WTC11 (cell line): ENCODE measurements at places on chromosomes 12 and 14. TPM values are rescaled to one million over a fixed set of nuclear protein-coding genes. Genes with fewer than 3 reads are reported as not detected.

- no peak overlapping the region for H3K27ac ChIP-seq
- H3K27me3 ChIP-seq, result no peaks in the 10 kb centered on the region
- DNase-seq, result no peak
- H3K4me1 ChIP-seq, result no peaks in the 10 kb centered on the region
- H3K36me3 ChIP-seq, result no peaks in the 10 kb centered on the region
- H3K4me3 ChIP-seq, result no peak overlapping the region
Measured at GRCh38 chr14:84209031-84209430, 1320.9 kb upstream of the FLRT2 start.

DNA sequence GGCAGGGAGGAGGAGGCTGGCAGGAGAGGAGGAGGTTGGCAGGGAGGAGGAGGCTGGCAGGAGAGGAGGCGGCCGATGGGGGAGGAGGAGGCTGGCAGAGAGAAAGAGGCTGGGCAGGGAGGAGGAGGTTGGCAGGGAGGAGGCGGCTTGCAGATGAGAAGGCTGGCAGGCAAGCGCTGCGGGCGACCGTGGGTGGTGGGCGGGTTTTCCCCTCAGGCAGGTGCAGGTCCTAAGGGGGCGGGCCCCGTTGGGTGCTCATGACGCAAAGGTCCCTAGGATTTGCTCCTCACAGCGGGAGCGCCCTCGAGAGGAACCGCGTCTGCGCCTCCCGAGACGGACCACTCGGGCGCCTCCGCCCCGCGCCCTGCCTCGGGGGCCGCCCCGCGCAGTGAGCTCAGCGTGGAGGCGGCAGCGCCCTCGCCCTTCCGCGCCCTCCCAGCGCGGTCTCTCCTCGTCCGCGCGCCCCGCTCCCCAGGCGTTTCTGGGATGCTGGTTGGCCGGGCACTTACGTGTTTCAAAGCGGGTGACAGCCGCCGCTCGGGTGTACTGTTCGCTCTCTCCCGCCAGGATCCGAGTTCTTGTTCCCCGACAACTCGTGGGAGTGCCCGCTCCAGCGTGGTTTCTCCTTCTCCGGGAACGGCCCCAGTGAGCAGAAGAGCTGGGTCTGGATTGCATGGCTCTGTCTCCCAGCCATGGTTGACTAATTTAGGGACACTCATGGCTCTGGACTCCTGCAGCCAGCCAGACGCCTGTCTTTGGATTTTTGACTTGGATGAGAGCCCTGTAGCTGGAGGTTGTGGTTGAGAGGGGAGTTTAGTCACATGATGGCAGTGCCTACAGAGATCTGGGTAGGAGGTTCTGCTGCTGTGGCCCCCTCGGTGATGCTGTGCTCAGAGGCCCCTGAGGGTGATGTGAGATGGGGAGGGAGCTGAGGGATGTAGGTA, 64.1 kb upstream of the PPP4R3A start:
- H3K27me3 ChIP-seq, result peaks cover 89% of the 10 kb centered on the region
- DNase-seq, result peak; percentile 42
- peaks cover 7% of the 10 kb centered on the region for H3K4me1 ChIP-seq
- peak overlapping the region; percentile 79 for H3K4me3 ChIP-seq

DNA sequence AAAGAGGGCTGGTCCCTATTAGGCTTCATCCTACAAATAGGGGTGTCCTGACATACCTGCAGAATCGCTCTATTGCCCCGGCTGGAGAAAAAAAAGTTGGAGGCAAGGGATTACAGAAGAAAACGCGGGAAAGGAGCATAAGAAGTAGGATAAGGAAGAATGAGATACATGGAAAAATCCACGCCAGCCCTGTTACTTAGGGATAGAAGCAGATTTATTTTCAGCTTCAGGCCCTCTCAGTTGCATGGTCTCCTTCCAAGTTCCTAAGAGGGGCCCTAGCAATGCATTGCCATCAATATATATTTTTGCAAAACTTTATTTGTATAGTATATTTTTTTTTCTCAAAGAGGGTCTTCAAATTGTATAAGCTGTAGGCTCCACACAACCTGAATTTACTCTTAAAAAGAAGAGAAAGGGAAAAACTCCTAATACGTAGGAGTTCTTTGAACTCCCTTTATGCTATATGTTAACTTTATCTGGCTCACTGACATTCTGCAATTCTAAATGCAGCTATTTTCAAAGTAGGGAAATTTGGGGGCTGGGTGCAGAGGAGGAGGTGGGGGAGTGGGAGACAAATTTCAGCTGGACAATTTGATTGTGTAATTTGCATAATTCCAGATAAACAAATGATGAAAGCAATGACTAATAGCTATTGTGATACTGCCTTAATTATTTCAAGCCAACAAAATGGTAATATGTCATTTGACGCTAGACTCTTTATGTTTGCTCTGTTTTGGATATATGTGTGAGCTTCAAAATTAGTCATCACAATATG, 137.7 kb upstream of the TRHDE start:
- H3K27ac ChIP-seq, result no peak overlapping the region
- no peaks in the 10 kb centered on the region for H3K36me3 ChIP-seq
- H3K27me3 ChIP-seq, result no peaks in the 10 kb centered on the region
- H3K4me3 ChIP-seq, result no peak overlapping the region

DNA sequence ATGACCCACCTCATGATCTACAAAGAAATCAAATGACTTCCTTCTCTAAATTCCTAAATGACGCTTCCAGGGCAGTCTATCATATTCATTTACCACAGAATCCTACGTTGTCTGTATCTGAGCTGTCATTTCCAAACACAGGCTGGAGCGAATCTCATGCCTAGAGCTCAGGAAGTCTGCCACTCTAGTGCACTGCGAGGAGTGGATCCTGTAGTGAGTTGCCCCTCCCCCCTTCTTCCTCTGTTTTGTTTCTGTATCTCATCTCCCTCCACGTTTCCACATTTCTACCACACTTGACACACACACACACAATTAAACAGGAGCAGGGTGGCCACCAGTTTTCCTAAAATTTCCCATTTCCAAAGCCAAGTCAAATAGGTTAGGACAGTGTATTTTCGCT, 415.4 kb upstream of the PRICKLE1 start:
- H3K27ac ChIP-seq, result no peak overlapping the region; the same call in 1 of the 2 replicates
- no peaks in the 10 kb centered on the region for H3K36me3 ChIP-seq
- peaks cover 36% of the 10 kb centered on the region for H3K4me1 ChIP-seq
- H3K27me3 ChIP-seq, result no peaks in the 10 kb centered on the region

DNA sequence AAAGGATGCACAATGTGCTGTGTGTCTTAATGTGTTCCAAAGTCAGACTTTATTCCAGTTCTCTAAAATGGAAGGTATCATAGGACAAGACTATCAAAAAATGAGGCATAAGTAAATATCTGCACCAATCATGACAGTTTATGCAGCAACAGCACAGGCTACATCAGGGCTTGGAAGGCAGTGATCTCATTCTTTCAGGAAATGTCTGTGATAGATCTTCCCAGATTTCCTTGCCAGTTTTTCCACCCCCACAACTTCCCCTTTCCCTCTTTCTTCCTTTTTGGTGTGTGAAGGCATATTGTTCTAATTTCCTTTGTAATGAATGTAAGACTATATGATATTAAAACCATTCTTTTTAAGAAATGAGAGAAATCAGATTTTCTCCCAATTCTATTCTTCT, 326.7 kb downstream of the ATP23 start:
- H3K4me3 ChIP-seq, result no peak overlapping the region
- DNase-seq, result no peak
- H3K4me1 ChIP-seq, result no peaks in the 10 kb centered on the region
- H3K27ac ChIP-seq, result no peak overlapping the region
- H3K36me3 ChIP-seq, result no peaks in the 10 kb centered on the region

The PPP4R4 gene
- total RNA-seq, result 8.1 to 9.6 TPM (median 8.2 TPM) in 3 replicates

DNA sequence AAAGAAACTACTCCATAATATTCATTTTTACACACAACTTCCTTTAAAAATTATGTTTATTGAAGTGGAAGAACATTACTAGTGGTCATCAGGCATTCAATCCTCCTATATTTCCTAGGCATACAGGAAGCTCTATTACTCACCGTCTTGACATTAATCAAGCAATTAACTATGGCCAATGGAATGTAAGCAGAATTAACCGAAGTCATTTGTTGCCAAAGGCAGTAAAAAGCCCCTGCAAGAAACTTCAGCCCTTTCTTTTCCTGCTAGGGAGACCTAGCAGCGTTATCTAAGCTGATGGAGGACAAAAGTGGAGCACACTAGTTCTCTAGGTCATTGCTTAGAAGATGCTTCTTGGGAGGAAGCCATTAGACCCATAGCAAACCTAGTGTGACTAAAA, 399.6 kb downstream of the KCNH5 start:
- H3K27ac ChIP-seq, result no peak overlapping the region
- H3K36me3 ChIP-seq, result peaks cover 2% of the 10 kb centered on the region; the same call in 1 of the 2 replicates
- no peak overlapping the region for H3K4me3 ChIP-seq
- DNase-seq, result no peak

DNA sequence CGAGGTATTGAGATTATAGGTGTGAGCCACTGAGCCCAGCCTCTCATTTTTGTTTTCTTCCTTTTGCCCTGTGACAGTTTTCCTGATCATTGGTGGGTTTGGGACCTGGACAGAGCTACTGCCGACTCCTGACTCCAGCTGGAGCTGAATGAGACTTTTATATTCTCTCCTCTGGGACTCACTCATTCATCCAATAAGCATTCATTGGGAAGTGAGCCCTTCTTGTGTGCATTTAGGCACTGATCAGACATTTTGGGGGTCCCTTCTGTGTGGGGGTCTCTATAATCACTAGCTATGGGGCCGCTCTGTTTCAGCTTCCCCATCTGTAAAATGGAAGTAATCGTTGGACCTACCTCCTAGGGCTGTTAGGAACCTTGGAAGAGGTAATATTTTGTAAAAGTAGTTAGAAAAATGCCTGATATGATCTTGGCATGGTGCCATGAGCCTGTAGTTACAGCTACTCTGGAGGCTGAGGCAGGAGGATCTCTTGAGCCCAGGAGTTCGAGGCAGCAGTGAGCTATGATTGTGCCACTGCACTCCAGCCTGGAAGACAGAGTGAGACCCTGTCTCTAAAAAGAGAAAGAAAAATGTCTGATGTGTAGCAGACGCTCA, 7.2 kb downstream of the SH2B3 start:
- no peak overlapping the region for H3K4me3 ChIP-seq
- DNase-seq, result no peak
- H3K4me1 ChIP-seq, result peaks cover 60% of the 10 kb centered on the region
- no peaks in the 10 kb centered on the region for H3K27me3 ChIP-seq

- DNase-seq, result no peak
- H3K36me3 ChIP-seq, result no peaks in the 10 kb centered on the region
- peaks cover 3% of the 10 kb centered on the region; the same call in 1 of the 2 replicates for H3K27me3 ChIP-seq
- peaks cover 13% of the 10 kb centered on the region for H3K4me1 ChIP-seq
- H3K4me3 ChIP-seq, result no peak overlapping the region
Measured at GRCh38 chr14:103232031-103232808, 101.8 kb upstream of the EIF5 start.

DNA sequence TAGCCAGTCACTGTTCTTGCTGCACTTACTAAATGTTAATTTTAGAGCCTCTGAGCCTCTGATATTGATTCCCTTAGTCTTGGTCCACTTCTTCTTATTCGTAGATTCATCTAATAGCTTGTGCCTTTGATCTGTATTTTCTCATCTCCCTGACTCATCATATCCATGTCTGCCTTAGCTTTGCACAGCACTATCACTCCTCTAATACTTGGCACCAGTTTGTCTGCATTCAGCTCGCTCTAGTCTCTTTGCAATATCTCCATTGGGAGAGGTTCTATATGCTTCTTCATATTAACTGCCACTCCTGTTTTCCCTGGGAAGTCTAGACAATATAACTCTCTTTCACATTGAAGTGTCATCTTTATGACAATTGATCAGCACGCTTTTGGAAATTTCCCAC, 68.5 kb upstream of the CSRP2 start:
- no peaks in the 10 kb centered on the region for H3K36me3 ChIP-seq
- H3K4me3 ChIP-seq, result no peak overlapping the region
- no peak overlapping the region for H3K27ac ChIP-seq
- H3K4me1 ChIP-seq, result no peaks in the 10 kb centered on the region
- DNase-seq, result no peak

The GPHB5 gene
- total RNA-seq, result not detected in 3 replicates

DNA sequence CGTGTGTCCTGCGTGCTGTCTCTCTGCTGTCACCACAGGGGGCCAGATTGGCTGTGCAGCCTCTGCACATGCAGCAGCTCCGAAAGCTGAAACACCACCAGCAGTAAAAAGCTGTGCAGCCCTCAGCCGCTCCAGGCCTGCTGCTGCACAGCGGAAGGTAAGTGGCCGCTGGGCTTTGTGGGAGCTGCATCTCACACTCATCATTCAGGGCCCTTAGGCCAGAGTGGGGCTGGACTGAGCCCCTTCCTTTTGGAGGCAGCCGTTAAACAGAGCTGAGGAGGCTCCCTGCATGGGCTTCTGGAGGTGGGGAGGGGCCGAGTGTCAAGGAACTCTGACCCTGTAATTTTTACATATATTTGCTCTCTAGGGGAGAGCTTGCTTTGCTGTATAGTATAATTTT, 17.1 kb downstream of the DDX51 start:
- no peaks in the 10 kb centered on the region for H3K4me1 ChIP-seq
- H3K4me3 ChIP-seq, result no peak overlapping the region
- H3K27ac ChIP-seq, result no peak overlapping the region

The KIF21A gene
- 24.5 to 34.7 TPM (median 26.4 TPM) in 3 replicates for total RNA-seq

The PTHLH gene
- total RNA-seq, result not detected in 3 replicates

The DEPDC4 gene
- 4.4 to 5.5 TPM (median 5.5 TPM) in 3 replicates for total RNA-seq

- peaks cover 25% of the 10 kb centered on the region for H3K36me3 ChIP-seq
- DNase-seq, result no peak
- peak overlapping the region; percentile 63 for H3K27ac ChIP-seq
- H3K4me1 ChIP-seq, result peaks cover 17% of the 10 kb centered on the region
- no peaks in the 10 kb centered on the region for H3K27me3 ChIP-seq
Measured at GRCh38 chr12:112179916-112180315, 54.6 kb downstream of the TRAFD1 start.

The TDRD9 gene
- total RNA-seq, result 0.05 to 0.17 TPM in 2 of 3 replicates, not detected in the other

DNA sequence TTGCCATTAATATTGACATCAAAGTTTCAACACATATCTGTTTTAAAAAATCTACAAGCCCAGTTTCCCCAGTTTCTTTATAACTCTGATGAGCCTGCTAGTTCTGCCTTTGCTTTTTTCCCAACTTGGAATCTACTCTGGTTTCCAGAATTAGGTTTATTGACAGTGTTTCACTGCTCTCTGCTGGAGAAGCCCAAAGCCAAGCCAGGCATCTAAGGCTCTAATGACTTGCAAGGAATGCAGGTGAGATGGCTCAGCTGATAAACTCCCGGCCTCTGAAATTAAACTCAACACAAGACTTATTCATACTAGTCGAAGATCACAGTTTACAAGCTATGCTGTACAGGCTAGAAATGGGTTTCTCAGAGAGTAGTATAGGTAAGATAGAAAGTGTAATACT, 54.3 kb downstream of the HMGA2 start:
- 0 out of 2 replicates have a peak, but pooled peaks cover 2% of the 10 kb centered on the region for H3K36me3 ChIP-seq
- peak overlapping the region; percentile 30; the same call in 1 of the 2 replicates for H3K27ac ChIP-seq
- peaks cover 75% of the 10 kb centered on the region for H3K4me1 ChIP-seq
- H3K27me3 ChIP-seq, result no peaks in the 10 kb centered on the region
- H3K4me3 ChIP-seq, result no peak overlapping the region

The CLBA1 gene
- total RNA-seq, result 2.6 to 3.8 TPM (median 2.8 TPM) in 3 replicates

GRCh38 chr14:22314183-22314820, 274.7 kb downstream of the DAD1 start:
- peaks cover 7% of the 10 kb centered on the region for H3K4me1 ChIP-seq
- H3K27me3 ChIP-seq, result no peaks in the 10 kb centered on the region
- H3K36me3 ChIP-seq, result no peaks in the 10 kb centered on the region
- no peak overlapping the region for H3K4me3 ChIP-seq
- no peak for DNase-seq
- no peak overlapping the region for H3K27ac ChIP-seq
